ENCODE measurements at places on chromosomes 6 and 20.
A peak's percentile ranks its signal among the peaks of the same experiment; 100 is the strongest.

DNA sequence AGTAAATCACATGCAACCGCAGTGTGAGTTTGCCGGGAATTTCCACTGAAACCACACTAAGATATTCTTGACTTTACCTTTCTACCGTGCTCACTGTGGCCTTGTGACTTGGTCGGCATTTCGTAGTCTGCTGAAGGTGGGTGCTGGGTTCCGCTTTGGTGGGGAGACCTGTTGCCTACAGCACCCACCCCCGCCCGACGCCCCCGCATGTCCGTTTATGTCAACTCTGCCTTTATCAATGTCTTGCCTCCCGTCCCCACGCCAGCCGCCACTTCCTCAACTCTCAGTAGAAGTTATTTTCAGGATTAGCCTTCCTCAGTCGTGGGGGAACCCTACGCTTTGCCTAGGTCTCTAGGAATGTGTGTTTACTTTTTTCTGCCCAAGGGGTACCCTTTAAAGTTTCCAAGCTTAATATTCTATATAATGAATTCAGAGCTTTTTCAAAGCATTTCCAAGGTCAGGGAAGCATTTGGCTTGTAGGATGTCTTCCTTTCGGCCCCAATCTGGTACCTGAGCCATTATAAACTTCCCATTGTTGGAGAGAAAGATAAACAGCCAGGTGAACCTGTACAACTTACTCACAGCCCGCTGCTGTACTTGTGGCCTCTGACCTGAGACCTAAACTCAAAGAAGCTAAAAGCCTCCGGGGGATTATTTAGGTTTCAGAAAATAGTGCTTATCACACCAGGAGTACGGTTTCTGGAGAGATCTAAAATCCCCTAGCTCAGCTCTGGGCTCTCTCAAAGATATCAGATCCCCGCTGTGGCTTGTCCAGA is 54.2 kb downstream of the TBC1D7 start:
- no peak for DNase-seq

DNA sequence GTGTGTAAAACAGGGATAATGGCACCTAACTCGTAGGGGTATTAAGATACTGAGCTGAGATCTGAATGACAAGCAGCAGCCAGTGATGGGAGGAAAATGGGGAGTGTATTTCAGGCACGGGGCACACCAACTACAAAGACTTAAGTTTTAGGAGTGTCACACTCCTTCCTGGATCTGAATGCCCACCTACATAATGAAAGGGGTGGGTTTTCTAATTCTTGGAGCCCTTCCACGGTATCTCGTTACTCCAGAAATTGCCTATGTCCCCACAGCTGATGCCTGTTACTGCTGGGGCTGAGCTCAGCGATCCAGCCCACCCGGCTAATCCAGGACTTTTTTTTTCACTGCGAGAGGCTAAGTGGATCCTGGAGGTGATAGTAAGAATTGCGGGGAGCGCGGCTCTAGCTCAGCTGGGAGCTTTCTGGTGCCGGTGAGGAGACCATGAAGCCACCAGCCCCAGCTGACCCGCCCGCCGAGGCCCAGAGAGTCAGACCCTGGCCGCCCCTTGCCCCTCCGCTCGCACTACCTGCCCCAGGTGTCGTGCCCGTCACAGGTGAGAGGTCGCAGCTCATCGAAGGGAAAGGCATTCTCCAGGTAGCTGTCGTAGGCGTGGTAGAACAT is 727 bp downstream of the EDEM2 start:
- no peak for DNase-seq

DNA sequence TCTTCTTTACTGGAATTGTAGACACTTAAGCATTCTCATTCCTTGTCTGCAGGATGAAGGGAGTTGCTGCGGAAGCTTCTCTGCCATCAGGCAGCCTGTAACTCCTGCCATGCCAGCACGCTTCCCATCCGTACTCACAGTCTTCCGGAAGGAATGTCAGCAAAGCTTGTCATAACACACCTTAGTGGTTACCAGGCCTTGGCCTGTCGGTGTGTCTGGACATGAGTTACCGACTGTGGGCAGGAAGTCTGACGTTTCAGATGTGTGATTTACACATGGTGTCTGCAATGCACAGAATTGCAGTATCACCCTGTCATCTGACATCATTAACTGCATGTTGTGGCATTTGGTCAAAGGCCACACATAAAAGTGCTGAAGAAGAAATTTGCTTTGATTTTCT is 102.2 kb downstream of the SLC24A3 start:
- no peak for DNase-seq

DNA sequence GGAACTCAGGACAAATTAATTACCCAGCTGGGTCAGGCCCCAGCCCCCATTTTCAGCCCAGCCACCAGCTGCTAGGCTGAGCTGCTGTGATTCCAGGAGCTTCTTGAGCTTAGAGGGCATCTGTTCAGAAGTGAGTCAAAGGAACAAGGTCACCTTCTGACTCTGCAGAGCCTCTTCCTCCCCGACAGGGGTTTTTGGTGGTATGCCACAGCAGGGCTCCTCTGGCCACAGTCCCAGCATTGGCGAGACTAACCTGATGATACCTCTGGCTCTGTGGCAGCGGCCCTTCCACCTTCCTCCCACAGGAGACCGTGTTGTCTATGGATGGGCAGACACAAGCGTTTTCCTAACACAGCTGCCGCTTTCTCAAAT is 39.7 kb downstream of the ZC3H12D start:
- DNase-seq, result no peak

- DNase-seq, result no peak
Measured at GRCh38 chr6:98054453-98054852, 771.4 kb upstream of the MMS22L start.

- no peak for DNase-seq
Measured at GRCh38 chr6:44487586-44487985, 100.1 kb downstream of the CDC5L start.

DNA sequence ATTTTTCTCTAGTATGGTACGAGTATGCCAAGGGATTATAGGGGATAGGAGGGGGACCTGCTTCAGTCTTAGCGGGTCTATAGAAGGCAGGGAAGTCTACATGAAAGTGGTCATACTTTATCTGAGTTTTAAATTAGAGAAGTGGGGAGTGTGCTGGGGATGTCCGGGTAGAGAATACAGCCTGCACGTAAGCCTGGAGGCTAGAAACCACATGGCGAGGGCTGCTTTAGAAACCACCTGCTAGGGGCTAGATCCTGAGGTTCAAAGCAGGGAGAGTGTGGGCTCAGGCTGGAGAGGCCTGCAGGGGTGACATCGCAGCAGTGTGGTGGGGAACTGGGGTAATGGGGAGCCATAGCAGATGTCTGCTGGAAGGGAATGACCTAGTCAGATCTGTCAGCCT is 85.2 kb downstream of the VEGFA start:
- DNase-seq, result no peak

DNA sequence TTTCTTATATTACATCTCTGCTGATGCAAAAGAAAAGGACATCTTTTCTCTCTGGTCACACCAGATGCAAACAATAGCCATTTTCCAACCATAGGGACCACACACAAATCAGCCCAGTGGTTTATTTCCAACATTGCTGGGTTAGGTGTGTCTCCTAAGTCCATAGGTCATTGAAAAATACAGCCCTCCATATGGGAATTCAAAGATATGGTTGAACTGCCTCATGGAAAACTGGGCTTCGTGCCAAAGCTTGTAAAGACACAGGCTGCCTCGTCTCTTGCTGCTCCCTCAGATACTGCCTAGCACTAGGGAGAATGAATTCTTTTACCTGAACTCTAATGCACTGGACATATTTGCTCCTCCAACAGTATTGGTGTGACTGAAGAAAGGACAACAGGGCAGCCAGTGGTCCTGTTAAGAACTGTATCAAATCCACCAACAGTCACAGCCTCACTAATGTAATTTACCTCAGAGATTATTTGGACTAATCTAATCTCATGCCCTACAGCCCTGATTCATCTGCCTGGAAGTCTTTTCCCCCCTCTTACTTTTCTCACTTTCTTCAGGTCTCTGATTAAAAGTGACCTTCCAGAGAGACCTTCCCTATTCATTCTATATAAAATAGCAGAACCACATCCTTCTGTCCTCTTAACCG is 48.3 kb upstream of the TBC1D32 start:
- DNase-seq, result no peak

DNA sequence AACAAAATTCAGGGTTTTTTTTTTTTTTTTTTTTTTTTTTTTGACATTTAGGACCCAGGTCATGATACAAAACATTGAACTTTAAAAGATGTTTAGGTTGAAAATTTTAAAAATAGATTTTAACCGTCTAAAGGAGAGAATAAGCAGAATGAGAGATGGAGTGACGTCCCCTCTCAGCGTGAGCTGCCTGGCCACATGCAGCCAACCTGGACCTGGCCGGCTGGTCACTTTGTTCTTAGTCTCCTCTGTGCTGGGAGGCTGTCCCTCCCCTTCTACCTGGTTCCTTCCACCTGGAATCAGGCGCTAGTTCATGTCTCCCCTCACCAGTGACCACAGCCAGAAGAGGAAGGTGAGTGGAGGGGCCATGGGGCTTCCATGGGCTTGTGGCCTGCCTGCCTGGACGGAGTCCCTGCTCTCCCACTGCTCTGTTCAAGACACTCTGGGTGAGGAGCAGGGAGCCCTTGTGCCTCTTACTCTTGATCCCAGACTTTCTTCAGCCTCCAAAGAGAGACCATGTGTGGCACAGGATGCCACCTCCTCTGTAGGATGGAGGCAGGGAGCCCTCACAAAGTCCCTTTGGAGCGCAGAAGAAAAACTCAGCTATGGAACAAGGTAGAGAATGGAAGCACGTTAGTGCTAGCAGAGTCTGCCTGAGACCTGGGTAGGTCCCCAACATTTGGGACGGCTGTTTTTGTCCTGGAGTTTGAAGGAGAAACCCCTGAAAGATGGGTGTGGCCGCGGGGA is 31.7 kb downstream of the IRF4 start:
- no peak for DNase-seq

GRCh38 chr6:110944681-110945151 is 13.8 kb upstream of the GTF3C6 start:
- DNase-seq, result no peak

DNA sequence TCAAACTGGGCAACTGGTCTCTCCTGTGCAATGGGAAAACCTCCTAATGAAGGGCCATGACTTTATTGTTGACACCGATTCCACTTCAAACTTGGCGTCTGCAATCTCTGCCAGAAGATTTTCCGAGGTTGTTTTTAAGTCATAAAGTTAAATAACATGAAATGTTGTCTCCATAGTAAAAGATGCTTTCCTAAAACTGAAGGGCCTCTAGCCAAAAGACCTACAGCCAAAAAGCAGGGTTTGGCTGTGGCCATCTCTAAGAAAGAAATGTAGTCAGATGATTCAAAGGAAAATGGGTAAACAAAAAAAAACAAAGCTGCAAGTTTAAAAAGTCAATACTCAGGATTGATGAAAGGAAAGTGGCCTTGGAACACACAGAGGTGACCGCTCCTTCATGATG is 14.1 kb downstream of the CD93 start:
- no peak for DNase-seq

- no peak for DNase-seq
Measured at GRCh38 chr20:31641391-31641790, 3.7 kb downstream of the COX4I2 start.

DNA sequence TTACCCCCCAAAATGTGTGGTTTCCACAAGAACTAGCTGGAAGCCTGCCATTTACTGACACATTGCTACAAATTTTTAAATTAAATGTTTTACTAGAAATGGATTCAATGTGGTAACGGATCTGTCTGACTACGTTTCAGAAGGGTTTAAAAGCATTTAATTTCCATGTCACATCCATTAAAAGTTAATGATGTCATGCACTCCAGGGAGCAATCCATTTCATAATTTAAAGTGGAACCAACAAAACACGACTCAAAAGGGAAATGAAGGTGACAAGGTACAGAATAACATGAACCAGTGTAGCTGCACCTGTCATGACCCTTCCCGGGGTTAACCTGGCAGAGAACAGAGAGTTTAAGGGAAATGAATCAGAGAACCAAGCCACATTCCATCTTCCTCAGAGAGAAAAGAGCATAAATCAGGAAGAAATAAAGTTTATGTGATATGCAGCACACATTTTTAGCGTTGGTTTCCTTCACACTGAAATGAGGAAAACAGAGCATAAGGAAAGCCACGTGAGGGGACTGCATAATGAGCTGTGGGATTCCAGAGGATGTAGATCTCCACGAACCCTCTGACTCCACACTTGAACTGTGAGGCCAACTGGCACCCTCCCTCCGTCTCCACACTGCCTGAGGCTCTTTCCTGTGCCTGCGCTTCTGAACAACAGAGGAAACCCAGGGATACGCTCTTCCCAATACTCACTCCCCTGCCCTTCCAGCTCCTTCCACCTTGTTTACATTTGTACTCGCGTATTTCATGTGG is 170.3 kb upstream of the AHI1 start:
- DNase-seq, result peak; percentile 89

DNA sequence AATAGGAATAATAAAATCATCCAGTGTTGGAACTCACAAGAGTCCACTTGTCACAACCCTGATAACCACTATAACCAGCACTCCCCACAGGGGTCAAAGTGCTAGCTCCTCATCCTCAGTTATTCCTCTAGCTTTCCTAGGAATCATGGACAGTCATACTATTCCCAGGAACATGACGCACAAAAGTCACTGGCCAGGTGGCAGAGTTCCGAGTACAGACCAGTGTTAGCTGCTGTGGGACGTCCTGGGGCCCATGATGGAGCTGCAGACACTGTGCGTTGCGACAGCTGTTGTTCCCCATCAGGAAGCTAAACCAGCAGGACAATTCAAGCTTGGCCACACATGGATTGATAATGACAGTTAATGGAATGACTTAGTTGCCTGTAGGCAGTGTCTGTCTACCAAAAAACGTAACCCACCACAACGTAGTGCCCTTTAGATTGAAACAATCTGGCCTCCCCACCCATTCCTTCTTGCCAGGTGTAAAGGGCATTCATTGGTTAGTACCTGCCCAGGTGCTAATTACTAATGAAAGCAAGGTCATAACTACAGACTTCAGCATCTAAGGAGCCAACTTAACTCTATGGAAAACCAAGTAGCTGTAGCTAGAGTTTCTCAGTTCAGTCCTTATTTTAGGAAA is 17.4 kb downstream of the EZR start:
- no peak for DNase-seq

DNA sequence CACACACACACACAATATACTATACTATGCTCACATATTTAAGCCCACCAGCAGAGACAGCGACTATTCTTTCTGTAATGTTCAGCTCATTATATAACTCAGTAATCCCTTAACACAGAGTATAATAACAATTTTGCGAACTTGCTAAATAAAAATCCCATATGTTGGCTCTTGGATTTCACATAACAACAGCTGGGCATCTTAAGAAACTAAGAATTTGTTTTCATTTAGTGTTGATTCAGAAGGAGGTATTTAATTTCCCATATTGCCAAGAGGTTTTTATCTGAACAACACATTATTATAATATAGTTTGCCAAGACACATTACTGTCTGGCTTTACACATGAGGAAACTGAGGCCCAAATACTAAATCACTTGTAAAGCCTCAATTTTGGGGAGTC is 7.4 kb downstream of the ECT2L start:
- no peak for DNase-seq
